IMR-90 (cell line): ENCODE measurements at places on chromosomes 1 and 21. TPM values are rescaled to one million over a fixed set of nuclear protein-coding genes. Genes with fewer than 3 reads are reported as not detected.

GRCh38 chr21:37366482-37367316 lies at the start of gene DYRK1A:
Gene DYRK1A, plus strand, starts transcription at chr21:37366773. Its CDS starts 53,602 bp downstream, at chr21:37420375.
- H3K27ac ChIP-seq = peak within 1 kb of the TSS; percentile 99
- peak within 1 kb of the TSS; percentile 96 for H3K4me3 ChIP-seq
- H3K27me3 ChIP-seq = no peaks in the 10 kb centered on the region
- H3K4me1 ChIP-seq = peaks cover 2% of the 10 kb centered on the region; the same call in 1 of the 2 replicates
- peak; percentile 99 for DNase-seq
- no peaks in the 10 kb centered on the region for H3K36me3 ChIP-seq

GRCh38 chr1:184017306-184017705 lies 20.2 kb downstream of the COLGALT2 start:
- H3K4me3 ChIP-seq = no peak overlapping the region
- H3K36me3 ChIP-seq = no peaks in the 10 kb centered on the region
- H3K27me3 ChIP-seq = no peaks in the 10 kb centered on the region
- no peak for DNase-seq
- H3K27ac ChIP-seq = no peak overlapping the region

DNA sequence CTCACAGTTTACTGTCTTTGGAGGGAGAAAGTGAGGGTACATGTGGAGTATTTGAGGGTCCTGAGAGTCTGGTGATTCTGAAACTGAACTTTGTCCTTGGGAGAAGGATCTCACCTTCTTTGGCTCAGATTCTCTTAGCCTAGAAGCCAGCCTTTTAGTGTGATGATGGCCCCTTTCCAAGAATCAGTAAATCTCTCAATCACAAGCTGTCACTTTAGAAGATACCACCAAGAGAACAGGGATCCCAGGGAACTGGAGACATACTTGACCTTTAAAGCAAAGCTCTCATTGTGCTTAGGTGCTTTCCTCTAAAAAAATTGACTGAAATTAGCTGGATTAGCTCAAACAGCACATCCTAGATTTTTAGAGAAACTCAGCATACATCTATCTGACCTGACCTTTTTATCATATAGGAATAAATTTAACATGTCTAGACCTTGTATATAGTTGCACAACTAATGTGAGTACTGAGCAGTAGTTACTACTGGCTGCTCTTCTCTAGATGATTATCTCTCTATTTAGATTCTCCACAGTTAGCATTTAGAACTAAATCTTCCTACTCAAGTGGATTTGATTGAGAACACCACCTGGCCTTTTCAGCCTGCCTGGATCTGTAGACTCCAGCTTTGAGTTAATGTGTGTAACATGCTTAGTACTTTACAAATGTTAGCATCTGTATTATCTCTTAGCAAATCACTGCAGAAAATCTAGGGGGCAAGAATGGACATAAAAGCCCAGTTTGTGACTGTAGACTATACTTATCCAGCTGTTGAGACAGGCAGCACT lies 157.7 kb downstream of the MAST2 start:
- no peak overlapping the region for H3K4me3 ChIP-seq
- H3K4me1 ChIP-seq = no peaks in the 10 kb centered on the region
- no peak overlapping the region for H3K27ac ChIP-seq
- no peak for DNase-seq
- H3K36me3 ChIP-seq = peaks cover 5% of the 10 kb centered on the region
- H3K27me3 ChIP-seq = no peaks in the 10 kb centered on the region

DNA sequence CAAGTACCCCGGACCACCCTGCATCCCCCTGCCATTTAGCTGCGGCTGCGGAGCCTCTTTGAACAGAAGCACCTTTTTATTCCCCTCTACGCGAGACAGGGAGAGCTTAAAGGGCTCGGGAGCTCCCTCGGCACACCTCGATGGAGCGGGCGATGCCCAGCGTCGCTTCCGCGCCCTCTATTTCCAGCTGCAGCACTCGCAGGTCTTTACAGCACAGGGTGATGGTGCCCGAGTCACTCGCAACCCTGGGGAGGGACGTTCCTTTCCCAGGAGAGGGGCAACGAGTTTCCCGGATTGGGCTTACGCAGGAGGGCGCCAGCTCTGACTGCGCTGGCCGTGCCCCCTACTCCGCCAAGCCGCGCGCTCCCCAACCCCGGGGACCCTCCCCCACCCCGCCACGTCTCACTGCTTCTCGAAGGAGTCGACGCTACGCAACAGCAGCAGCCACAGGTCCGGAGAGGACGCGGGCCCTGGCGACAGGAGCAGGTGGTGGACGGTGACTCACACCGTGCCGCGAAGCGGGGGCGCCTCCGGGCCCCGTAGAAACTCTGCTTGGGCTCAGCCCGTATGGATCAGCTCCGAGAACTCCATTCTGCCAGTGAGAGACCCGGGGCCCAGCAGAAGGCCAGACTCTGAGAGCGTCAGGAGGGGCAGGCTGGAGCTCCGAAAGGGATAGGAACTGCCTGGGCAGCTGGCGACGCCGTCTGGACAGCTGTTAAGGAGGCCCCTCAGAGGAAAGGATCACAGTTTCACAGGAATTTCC lies 5.8 kb upstream of the FAM167B start:
- DNase-seq = peak; percentile 66
- H3K27me3 ChIP-seq = no peaks in the 10 kb centered on the region
- peak overlapping the region; percentile 45 for H3K27ac ChIP-seq
- H3K4me1 ChIP-seq = peaks cover 7% of the 10 kb centered on the region
- peak overlapping the region; percentile 51 for H3K4me3 ChIP-seq
- H3K36me3 ChIP-seq = no peaks in the 10 kb centered on the region

- no peak for DNase-seq
- no peaks in the 10 kb centered on the region for H3K36me3 ChIP-seq
- H3K27ac ChIP-seq = no peak overlapping the region
Observed at GRCh38 chr1:240739139-240739538, 127.2 kb upstream of the GREM2 start.

GRCh38 chr1:212477014-212477679 lies 44.4 kb downstream of the NENF start:
- peaks cover 4% of the 10 kb centered on the region; the same call in 1 of the 2 replicates for H3K27me3 ChIP-seq
- DNase-seq = peak; percentile 86
- H3K4me3 ChIP-seq = no peak overlapping the region
- H3K4me1 ChIP-seq = peaks cover 3% of the 10 kb centered on the region

DNA sequence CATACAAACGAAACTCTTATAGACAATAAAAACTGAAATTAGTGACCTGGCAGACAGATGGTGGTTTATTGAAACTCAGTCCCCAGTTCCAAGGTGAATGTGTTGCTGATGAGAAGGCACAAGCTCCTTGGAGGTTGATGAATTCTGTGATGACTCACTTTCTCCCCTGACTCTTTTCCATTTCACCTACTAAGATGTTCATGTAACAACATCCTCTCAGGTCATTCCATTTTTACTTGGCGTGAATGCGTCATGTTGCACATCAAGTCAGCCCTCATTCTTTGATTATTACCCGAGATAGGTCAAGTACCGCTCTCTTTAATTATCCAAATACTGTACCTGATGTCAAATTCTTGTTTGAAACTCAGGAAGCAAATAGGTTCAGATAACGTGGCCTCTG lies 10.1 kb upstream of the IL10RB start:
- no peak overlapping the region for H3K4me3 ChIP-seq
- no peaks in the 10 kb centered on the region for H3K27me3 ChIP-seq
- no peak overlapping the region for H3K27ac ChIP-seq
- no peak for DNase-seq
- peaks cover 2% of the 10 kb centered on the region for H3K4me1 ChIP-seq
- H3K36me3 ChIP-seq = peaks cover 35% of the 10 kb centered on the region

DNA sequence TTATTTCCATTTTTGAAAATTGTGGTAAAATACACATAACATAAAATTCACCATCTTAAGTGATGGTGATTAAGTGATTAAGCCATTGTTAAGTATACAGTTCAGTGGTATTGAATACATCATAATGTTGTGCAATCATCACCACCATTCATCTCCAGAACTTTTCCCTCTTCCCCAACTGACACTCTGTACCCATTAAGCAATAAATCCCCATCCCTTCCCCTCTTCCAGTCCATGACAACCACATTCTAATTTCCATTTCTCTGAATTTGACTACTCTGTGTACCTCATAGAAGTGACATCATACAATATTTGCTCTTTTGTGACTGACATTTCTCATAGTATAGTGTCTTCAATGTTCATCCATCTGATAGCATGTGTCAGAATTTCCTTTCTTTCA lies 124.8 kb downstream of the DISC1 start:
- peaks cover 9% of the 10 kb centered on the region for H3K36me3 ChIP-seq
- no peaks in the 10 kb centered on the region for H3K27me3 ChIP-seq
- no peak for DNase-seq
- H3K4me1 ChIP-seq = no peaks in the 10 kb centered on the region; the same call in 1 of the 2 replicates
- no peak overlapping the region for H3K4me3 ChIP-seq

DNA sequence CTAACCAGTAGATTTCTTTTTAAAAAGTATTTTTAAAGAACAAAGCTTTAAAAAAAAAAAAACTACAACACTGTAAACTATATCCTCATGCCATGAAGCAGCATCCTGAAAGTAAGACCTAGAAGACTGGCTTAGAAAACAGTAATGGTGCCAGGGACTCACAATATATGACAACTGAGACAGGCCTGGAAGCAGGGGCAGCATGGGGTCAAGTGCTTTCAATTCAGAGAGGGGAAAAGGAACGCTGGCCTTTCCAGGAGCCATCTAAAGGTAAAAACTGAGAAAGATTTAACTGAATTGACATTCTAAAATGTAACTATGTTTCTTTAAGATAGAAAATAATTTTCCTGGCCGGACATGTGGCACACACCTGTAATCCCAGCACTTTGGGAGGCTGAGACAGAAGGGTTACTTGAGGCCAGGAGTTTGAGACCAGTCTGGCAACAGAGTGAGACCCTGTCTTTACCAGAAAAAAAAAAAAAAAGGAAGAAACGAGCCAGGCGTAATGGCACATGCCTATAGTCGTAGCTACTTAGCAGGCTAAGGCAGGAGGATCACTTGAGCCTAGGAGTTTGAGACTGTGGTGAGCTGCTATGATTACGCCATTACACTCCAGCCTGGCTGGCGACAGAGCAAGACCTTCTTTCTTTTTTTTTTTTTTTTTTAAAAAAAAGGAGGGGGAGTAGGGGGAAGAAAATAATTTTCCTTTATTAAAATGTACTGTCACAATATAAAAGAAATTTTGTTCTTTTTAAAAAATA lies 54.1 kb downstream of the SLC35D1 start:
- no peaks in the 10 kb centered on the region for H3K4me1 ChIP-seq
- H3K27ac ChIP-seq = no peak overlapping the region
- no peaks in the 10 kb centered on the region for H3K27me3 ChIP-seq
- H3K36me3 ChIP-seq = peaks cover 19% of the 10 kb centered on the region

DNA sequence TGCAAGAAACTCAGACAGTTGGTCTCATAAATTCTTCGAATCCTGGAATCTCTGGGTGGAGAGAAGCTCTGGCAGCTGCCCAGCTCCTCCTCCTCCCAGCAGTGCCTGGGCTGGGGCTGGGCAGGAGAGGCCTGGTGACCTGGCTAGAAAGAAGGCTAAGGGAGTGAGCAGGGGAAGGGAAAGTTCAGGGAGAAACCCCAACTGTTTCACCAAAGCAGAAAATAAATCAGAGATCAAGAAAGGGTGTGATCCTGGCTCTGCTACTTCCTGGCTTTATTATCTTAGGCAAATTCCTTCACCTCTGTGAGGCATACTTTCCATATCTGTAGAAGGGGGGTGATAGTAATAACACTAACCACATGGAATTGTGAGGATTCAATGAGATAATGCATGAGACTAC lies 8.8 kb upstream of the COL16A1 start:
- no peaks in the 10 kb centered on the region for H3K36me3 ChIP-seq
- DNase-seq = peak; percentile 86
- H3K27ac ChIP-seq = peak overlapping the region; percentile 52
- no peaks in the 10 kb centered on the region for H3K27me3 ChIP-seq
- no peak overlapping the region for H3K4me3 ChIP-seq

GRCh38 chr1:27727126-27727525 lies 1.4 kb downstream of the FAM76A start:
- no peaks in the 10 kb centered on the region for H3K4me1 ChIP-seq
- H3K27ac ChIP-seq = no peak overlapping the region
- H3K36me3 ChIP-seq = no peaks in the 10 kb centered on the region
- peak; percentile 66 for DNase-seq

- no peak overlapping the region for H3K27ac ChIP-seq
- H3K4me1 ChIP-seq = peaks cover 5% of the 10 kb centered on the region
- H3K36me3 ChIP-seq = no peaks in the 10 kb centered on the region
- no peak overlapping the region for H3K4me3 ChIP-seq
- no peak for DNase-seq
- peaks cover 8% of the 10 kb centered on the region for H3K27me3 ChIP-seq
Observed at GRCh38 chr1:245577191-245578157, 422.7 kb downstream of the KIF26B start.

DNA sequence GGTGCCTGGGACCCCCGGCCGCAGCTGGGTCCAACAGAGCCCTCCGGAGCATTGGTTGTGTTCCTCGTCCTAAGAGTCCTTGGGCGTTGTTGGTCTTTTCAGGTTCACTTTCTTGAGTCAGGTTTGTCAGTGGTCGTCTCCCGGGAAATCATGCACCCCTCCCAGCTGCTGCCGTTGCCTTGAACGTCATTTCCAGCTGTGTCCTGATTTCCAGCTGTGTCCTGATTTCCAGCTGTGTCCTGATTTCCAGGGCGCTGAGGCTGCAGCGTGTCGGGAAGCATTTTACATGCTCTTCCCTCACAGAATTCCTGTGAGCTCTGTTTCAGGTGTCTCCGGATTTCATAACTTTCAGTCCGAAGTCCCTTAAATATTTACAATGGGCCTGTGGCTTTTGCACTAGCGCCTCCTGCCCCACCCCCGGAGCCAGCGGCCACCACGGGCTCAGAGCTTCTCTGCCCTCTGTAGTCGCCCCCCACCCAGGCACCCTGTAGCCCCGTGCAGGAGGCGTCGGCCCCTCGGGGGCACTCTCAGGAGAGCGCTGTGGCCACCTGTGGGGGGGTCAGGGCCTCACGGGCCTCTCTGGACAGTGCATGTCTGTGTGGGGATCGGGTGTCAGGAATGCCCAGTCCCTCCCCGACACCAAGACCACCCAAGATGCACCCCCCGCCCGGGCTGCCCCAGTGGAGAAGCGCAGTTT lies 66.7 kb downstream of the COL18A1 start:
- H3K4me3 ChIP-seq = no peak overlapping the region
- no peaks in the 10 kb centered on the region for H3K27me3 ChIP-seq
- peak; percentile 77 for DNase-seq
- peaks cover 32% of the 10 kb centered on the region for H3K4me1 ChIP-seq
- H3K36me3 ChIP-seq = peaks cover 35% of the 10 kb centered on the region
- H3K27ac ChIP-seq = peak overlapping the region; percentile 67

- no peak overlapping the region for H3K4me3 ChIP-seq
- H3K4me1 ChIP-seq = peaks cover 3% of the 10 kb centered on the region; the same call in 1 of the 2 replicates
- no peak overlapping the region for H3K27ac ChIP-seq
- no peaks in the 10 kb centered on the region for H3K27me3 ChIP-seq
Observed at GRCh38 chr1:164794356-164794755, 235.4 kb downstream of the PBX1 start.

Gene UMODL1
- not detected in 2 replicates for total RNA-seq

Gene PGLYRP3
- total RNA-seq = not detected in 2 replicates

Gene SAMD11
- 5.9 and 6.9 TPM in 2 replicates for total RNA-seq

Gene RSPH1
- not detected in 2 replicates for total RNA-seq

Gene CXADR
- total RNA-seq = 0.83 and 1.1 TPM in 2 replicates

Gene PLCH2
- 0.18 and 0.28 TPM in 2 replicates for total RNA-seq

Gene AMY2A
- not detected in 2 replicates for total RNA-seq

Gene GJA5
- not detected in 2 replicates for total RNA-seq

Gene KMO
- not detected in 2 replicates for total RNA-seq

Gene CD160
- total RNA-seq = not detected in 2 replicates
